ENCODE measurements at places on chromosomes 12 and 14. TPM values are rescaled to one million over a fixed set of nuclear protein-coding genes. Genes with fewer than 3 reads are reported as not detected.

PDE6H gene
- total RNA-seq: not detected

STYK1 gene
- total RNA-seq: 0.30 TPM

PRKAG1 gene
- 38.3 TPM for total RNA-seq

FAM90A1 gene
- not detected for total RNA-seq

ZFHX2 gene
- 1.1 TPM for total RNA-seq
